IMR-90 (cell line): ENCODE measurements at places on chromosomes 11 and 22.

DNA sequence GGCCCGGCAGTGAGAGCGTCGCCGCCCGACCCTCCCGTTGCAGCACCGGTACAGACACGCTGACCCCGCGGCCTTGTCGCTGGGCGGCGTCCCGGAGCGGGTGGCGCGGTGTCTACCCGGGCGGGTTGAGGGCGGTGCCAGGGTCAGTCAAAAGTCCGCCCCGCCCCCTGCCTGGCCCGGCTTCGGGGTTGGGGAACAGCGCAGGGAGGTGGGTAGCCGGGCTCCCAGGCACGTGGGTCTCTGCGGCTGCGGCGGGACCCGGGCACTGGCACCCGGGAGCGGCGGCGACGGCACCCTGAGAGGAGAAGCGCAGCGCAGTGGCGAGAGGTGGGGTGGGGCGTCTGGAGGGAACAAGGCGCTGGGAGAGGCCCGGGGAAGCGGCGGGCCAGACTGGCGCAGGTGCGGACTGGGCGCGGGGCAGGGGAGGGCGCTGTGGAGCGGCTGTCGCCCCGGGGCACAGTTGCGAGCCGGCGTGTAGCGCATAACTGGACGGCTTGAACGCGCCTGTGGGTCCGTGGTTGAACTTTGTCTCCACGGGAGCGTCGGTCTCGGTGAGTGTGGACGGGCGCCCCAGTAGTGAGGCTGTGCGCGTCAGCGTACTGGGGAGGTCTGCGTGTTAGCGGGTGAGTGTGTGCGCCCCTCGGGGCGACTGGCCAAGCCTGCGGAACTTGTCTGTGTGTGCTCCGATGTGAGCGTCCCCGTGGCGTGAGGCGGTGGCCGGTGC is at the start of gene P2RY2:
Gene P2RY2 (plus strand): TSS at position 176 of the 724 bp plus-strand sequence. CDS start 15,879 bp downstream, outside the sequence.
- no peak for DNase-seq

DNA sequence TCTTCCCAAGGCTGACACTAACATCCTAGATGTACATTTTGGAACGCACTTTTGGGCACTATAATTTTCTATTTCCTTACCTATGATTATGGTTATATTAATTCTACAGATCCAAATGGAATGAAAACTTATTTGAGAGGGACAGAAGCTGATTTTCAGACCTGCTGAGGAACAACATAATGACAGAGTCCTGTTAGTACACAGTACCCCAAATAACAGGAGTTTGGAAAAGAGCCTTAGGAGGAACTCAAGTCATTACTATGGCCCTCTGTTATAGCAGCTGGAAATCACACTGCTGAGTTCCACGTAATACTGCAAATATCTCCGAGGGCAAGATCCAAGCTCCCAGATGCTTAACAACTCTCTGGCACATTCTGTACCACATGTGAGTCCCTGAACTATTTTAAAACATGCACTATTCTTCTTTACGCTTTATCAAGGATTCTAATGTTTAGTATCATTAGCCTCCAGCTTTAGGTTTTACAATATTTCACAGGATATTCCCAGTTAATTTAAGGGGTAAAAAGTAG is 1027.7 kb upstream of the CCDC90B start:
- no peak for DNase-seq

DNA sequence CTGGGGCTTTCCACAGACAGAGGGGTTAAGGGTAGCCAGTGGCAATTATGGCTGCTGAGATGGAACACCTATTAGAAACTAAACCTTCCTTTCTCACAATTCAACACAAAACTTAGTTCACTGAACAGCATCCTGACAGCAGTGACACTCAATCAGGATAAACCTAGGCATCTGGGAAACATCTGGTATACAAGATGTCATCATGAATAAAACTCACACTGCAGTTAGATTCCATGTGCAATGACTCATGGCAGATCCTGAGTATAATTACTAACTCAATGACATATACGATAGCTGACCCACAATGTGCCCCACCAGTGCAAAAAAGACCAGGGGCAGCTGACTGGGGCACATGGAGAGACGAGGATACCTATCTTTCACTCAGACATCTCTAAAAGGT is 17.7 kb downstream of the RBFOX2 start:
- DNase-seq: peak; percentile 92

DNA sequence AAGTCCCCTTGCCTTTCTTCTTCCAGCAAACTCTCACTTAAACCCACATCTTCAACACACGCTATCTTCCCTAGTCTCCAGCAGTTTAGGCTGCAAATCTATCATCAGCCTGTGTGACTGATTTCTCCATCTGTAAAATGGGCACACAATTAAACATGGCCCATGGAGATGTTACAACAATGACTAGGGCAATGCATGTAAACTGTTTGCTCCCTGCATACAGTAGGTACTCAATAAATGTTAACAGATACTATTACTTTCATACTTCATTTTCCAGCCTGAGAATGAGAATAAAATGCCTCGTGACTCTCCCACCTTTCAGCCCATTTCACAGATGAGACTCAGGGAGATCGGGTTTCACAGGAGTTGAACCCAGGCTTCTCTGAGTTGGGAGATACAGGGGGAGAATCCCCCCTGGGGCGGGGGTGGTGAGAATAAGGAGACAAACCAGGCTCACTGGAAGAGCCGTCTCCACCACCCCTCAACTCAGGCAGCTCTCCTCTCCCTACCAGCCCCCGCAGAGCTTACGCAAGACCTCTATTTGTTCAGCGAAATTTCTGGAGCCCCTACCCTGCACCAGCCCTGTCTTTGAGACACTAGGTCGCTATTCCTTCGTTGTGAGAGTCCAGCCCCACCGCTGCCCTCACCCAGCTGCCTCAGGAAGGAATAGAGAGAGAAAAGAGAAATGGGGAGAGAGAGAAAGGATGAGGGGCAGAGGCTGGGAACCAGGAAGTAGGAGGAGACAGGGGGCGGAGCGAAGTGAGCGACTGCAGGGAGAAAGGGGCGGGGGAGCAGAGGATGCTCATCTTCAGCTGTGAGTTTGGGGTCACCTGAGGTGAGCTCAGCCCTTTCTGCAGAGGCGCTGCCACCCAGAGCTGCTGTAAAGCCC is 42.1 kb upstream of the KLHL35 start:
- DNase-seq: peak; percentile 62

- peak; percentile 73 for DNase-seq
These were observed 81.6 kb downstream of the ZC3H12C start for GRCh38 chr11:110174645-110175310.

- no peak for DNase-seq
These were observed 11.5 kb downstream of the CBX6 start for GRCh38 chr22:38860283-38861169.
